HepG2 (cell line): ENCODE measurements at places on chromosomes 2 and 18. TPM values are rescaled to one million over a fixed set of nuclear protein-coding genes. Genes with fewer than 3 reads are reported as not detected.
A peak's percentile ranks its signal among the peaks of the same experiment; 100 is the strongest.

DNA sequence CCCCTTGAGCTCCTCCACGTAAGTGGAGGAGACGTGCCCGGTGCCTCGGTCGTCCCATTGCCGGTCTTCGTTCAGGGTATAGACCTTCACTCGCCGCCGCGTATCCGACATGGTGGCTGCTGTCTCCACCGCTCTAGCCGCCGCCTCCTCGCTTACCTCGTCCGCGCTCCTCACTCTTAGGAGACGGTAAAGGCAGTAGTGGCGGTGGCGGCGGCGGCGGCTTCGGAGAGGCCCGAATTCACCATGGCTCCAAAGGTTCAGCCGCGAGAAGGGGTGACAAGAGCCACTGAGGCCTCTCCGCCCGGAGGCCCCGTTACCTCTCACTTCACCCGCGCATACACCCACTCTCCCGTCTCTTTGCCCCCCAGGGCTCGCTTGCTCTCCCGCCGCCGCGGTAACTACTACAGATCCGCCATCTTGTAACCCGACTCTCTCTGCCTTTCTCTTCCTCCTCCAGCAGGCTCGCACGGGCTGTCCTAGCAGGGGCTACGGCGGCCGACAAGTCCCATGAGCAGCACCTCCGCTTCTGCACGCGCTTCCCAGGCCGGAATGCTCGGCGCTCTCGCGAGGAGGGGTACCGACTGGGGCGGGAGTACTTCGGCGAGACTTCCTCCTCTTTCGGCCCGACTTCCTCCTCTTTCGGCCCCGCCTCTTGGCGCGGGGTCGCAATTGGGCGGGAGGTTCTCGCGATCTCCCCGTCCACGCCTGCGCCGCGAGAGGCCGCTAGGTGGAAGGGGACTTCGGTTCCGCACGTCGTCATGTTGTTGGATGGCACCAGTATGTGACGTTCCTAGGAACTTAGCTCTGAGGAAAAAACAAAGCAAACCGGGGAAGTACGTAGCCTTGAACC, at the start of gene PPP4R3B:
Gene PPP4R3B (minus strand): TSS at position 448 of the 850 bp plus-strand sequence. CDS start 337 bp downstream, at position 111.
- DNase-seq = peak; percentile 99

GRCh38 chr2:19576411-19576810, 218.0 kb upstream of the OSR1 start:
- DNase-seq = no peak

GRCh38 chr2:37529830-37530415, 141.5 kb downstream of the CDC42EP3 start:
- no peak for DNase-seq

GRCh38 chr2:117603567-117603966, 210.9 kb upstream of the DDX18 start:
- no peak for DNase-seq

- no peak for DNase-seq
These were observed 104.2 kb upstream of the PID1 start for GRCh38 chr2:229375251-229375650.

DNA sequence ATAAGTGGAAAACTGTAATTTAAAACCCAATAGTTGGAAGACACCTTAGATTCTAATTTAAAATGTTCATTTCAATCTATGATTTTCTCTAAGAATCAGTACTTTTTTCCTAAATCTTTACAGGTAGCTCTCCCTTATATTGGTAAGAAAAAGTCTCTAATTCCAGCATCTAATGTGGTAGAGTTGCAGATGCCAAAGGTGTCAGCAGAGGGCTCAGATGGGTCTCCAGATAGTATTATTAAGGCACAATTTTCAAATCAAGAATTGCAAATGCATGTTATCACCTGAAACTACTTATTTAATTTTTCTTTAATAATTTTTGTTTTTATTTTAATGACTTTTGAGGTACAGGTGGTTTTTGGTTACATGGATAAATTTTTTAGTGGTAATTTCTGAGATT, 25.5 kb upstream of the ITGA4 start:
- DNase-seq = no peak

DNA sequence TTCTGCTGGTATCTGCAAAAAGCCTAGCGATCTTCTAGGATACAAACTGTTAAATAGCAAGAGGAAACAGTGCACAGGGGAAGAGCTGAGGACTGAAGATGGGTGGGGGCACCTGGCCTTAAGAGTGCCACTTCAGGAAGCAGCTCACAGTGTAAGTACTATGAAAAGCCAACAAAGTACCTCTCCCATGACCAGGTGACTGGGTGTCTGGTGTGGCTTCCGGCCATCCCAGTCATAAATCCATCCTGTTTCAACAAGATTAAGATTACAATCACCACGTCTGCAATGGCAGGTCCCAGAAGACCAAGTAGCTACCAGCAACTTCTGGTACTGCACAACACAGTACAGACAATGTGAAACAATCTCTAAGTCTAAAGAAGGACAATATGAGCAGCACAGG, 15.9 kb downstream of the ERFE start:
- DNase-seq = no peak

DNA sequence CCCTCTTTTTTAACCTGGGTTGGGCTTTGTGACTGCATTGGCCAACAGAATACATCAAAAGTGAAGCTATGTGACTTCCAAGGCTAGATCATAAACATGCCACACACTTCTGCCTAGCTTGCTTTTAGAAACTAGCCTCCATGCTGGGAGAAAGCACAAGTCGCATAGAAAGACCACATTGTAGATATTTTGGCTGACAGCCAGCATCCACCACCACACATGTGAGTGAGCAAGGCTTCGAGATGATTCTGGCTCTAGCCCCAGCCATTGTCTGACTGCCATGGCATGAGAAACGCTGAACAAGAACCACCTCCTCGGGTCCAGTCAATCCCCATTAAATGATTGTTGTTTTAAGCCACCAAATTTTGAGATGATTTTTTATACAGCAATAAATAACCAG, 66.8 kb upstream of the STPG4 start:
- DNase-seq = no peak

DNA sequence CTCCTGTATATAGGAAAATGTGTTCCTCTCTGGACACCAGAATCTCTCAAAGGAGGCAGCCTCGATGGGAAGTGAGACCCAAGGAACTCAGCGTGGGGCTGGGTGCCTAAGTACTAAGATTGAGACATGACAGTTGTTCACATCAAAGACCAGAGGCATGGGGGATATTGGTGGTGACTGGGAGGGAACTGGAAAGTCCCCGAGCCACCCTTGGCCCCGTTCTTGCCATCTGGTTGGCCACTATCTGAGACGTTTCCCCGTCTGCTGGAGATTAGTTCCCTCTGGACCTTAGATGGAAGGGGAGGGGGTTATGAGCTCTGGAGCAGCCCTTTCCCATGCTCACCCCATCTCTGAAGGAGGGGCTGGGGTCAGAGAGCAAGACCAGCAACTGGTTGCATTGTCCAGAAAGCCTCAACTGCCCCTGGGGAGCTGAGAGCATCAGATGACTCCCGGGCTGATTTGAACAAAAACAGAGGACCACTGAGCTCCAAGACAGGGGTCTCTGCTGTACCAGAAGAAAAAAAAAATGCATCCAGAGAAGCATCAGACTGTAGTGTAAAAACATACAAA, 11.8 kb downstream of the FBLN7 start:
- no peak for DNase-seq

DNA sequence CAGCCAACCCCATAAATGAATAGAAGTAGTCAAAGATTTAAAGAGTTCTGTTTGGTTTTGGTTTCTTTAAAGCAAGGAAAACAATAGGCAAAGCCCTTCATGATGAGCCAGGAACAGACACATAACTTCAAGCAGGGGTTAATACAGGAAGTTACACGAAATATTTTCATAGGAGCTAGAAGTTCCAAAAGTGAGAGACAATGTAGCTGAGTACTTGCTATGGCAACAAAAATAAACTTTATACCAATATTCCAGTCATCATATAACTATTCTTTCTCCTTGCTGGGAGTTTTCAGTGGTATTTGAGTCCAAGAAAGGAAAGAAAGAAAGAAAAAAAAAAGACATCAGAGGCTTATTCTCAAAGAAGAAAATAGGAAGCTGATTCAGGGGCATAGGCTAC, 56.2 kb downstream of the COBLL1 start:
- DNase-seq = no peak

The NEU2 gene
- total RNA-seq = not detected in 2 replicates

The STON1 gene
- 0.09 TPM in 1 of 2 replicates, not detected in the other for total RNA-seq

The TRIM54 gene
- 0.07 TPM in 1 of 2 replicates, not detected in the other for total RNA-seq

The POTEF gene
- 1.9 and 6.0 TPM in 2 replicates for total RNA-seq

The MC4R gene
- not detected in 2 replicates for total RNA-seq

The LYG1 gene
- 0.49 and 1.00 TPM in 2 replicates for total RNA-seq
